Kidney (tissue), 22 donors: ENCODE measurements at places on chromosomes 5 and 9. TPM values are rescaled to one million over a fixed set of nuclear protein-coding genes. Genes with fewer than 3 reads are reported as not detected.

Gene TXNDC8
- not detected for total RNA-seq

Gene PCDHGA10
- total RNA-seq = 5.1 TPM

Gene IFNA2
- not detected for total RNA-seq

Gene MLANA
- total RNA-seq = not detected

Gene CBY3
- not detected for total RNA-seq

Gene LRRC19
- total RNA-seq = 14.8 TPM

Gene NTRK2
- 41.2 TPM for total RNA-seq

Gene ROPN1L
- 1.7 TPM for total RNA-seq

DNA sequence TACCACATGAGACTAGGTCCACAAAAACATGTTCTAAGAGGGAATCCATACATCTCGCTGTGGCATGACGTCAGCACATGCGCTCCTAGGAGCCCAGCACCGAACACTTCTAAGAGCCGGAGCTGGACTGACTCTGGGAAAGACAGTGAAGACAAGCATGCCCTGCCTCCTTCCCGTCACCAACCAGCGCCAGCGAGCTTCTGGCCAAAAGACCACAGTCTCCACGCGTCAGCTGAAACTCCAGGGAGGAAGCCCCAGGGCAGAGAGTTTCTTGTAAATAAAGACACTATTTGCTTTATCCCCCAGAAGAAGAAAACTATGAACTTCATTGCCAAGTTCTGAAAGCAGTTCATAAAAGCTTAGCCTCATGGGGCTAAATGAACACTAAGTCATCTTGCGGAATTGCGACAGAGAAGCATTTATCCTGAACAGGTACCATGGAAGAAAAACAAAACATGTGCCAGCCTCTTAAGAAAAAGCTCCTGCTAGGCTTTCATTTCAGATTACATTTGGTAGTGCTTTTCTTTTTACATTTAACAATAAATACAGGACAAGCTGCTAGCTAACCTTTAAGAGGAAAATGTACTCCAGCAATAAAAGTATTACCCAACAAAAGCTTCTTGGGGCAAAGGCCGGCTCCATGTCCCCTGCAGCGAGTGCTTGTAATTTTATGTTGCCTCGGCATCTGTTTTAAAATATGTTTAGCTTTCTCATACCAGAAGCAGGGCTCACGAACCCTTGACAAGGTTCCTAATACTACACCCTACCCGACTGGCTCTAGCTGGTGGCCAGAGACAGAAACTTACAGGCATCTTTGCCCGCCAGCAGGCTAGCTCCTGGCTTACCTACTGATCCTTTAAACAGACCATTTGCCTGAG is 96.5 kb downstream of the PRRT1B start:
- H3K27me3 ChIP-seq = no peaks in the 10 kb centered on the region
- no peak for DNase-seq
- H3K36me3 ChIP-seq = peaks cover 14% of the 10 kb centered on the region
- peaks cover 15% of the 10 kb centered on the region for H3K4me1 ChIP-seq

DNA sequence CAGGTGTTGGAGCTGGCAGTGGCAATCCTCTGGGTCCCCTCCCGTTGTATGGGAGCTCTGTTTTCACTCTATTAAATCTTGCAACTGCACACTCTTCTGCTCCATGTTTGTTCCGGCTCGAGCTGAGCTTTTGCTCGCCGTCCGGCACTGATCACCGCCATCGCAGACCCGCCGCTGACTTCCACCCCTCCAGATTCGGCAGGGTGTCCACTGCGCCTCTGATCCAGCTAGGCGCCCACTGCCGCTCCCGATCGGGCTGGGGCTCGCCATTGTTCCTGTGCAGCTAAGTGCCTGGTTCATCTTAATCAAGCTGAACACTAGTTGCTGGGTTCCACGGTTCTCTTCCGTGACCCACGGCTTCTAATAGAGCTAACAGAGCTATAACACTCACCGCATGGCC is 23.2 kb downstream of the ANKH start:
- no peaks in the 10 kb centered on the region for H3K27me3 ChIP-seq
- no peaks in the 10 kb centered on the region for H3K4me1 ChIP-seq
- DNase-seq = no peak
- no peak overlapping the region for H3K27ac ChIP-seq
- no peak overlapping the region for H3K4me3 ChIP-seq

- no peaks in the 10 kb centered on the region for H3K36me3 ChIP-seq
- no peaks in the 10 kb centered on the region for H3K27me3 ChIP-seq
- H3K4me1 ChIP-seq = no peaks in the 10 kb centered on the region
- no peak overlapping the region for H3K4me3 ChIP-seq
Observed at GRCh38 chr5:136631186-136631585, 265.8 kb upstream of the TRPC7 start.

- H3K27me3 ChIP-seq = peaks cover 3% of the 10 kb centered on the region
- no peak overlapping the region for H3K27ac ChIP-seq
- DNase-seq = no peak
- H3K36me3 ChIP-seq = no peaks in the 10 kb centered on the region
- H3K4me1 ChIP-seq = peaks cover 11% of the 10 kb centered on the region
Observed at GRCh38 chr9:13429301-13430190, 150.1 kb upstream of the MPDZ start.

GRCh38 chr5:132098621-132099020 is 25.0 kb downstream of the CSF2 start:
- H3K4me1 ChIP-seq = no peaks in the 10 kb centered on the region
- H3K4me3 ChIP-seq = no peak overlapping the region
- no peaks in the 10 kb centered on the region for H3K27me3 ChIP-seq
- no peak for DNase-seq
- no peak overlapping the region for H3K27ac ChIP-seq
- H3K36me3 ChIP-seq = no peaks in the 10 kb centered on the region

GRCh38 chr5:94254214-94254613 is 364.2 kb downstream of the KIAA0825 start:
- DNase-seq = no peak
- H3K4me1 ChIP-seq = no peaks in the 10 kb centered on the region
- H3K27me3 ChIP-seq = no peaks in the 10 kb centered on the region

DNA sequence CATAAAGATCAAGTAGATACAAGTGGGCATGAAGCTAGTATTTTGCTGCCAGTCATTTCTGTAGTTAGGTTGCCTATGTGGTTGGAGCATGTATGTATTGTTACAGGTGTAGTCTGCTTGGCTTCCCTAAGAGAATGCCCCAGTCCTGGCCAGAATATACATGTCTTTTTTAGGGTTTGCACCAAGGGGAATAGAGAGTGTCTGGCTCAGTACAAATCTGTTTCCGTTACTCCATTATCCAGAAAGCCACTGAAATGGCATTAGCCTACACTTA is 23.2 kb downstream of the TGFBR1 start:
- H3K36me3 ChIP-seq = no peaks in the 10 kb centered on the region
- no peaks in the 10 kb centered on the region for H3K4me1 ChIP-seq
- H3K27ac ChIP-seq = no peak overlapping the region

GRCh38 chr5:17065458-17065857 is 129.4 kb upstream of the MYO10 start:
- H3K27ac ChIP-seq = no peak overlapping the region
- H3K4me1 ChIP-seq = no peaks in the 10 kb centered on the region
- H3K4me3 ChIP-seq = no peak overlapping the region

DNA sequence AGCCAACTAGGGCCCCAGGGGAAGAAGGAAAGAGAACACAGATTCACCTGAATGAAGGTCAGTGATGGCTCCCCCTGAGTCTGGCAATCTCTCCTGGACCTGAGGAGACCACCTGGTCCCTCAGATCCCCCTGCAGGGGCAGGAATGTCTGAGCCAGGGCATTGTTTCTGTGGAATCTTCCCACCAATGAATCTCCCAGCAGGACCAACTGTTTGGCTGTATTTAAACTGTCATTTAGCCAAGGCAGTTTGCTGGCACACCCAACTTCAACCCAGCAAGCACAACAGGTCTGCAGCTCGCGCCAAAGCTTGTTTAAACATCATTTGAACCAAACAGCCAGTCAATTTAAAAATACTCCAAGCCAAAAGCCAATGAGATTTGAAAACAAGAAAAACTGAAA is 92.6 kb downstream of the SH3TC2 start:
- H3K36me3 ChIP-seq = no peaks in the 10 kb centered on the region
- DNase-seq = no peak
- H3K27me3 ChIP-seq = no peaks in the 10 kb centered on the region
- H3K4me3 ChIP-seq = no peak overlapping the region
- peaks cover 4% of the 10 kb centered on the region for H3K4me1 ChIP-seq

DNA sequence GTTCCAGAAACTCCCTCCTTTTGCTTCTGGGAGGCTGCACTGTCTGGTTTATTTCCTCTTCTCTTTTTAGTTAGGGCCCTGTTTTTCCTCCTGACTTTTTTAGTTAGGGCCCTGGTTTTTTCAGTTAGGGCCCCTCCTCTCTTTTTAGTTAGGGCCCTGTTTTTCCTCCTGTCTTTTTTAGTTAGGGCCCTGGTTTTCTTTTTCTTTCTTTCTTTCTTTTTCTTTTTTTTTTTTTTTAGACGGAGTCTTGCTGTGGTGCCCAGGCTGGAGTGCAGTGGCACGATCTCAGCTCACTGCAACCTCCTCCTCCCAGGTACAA is 15.1 kb downstream of the GSN start:
- peaks cover 81% of the 10 kb centered on the region for H3K4me1 ChIP-seq
- H3K36me3 ChIP-seq = no peaks in the 10 kb centered on the region
- H3K4me3 ChIP-seq = no peak overlapping the region

GRCh38 chr5:2003206-2003605 is 120.5 kb upstream of the IRX4 start:
- no peak overlapping the region for H3K4me3 ChIP-seq
- DNase-seq = no peak
- no peaks in the 10 kb centered on the region for H3K36me3 ChIP-seq
- no peaks in the 10 kb centered on the region for H3K27me3 ChIP-seq

DNA sequence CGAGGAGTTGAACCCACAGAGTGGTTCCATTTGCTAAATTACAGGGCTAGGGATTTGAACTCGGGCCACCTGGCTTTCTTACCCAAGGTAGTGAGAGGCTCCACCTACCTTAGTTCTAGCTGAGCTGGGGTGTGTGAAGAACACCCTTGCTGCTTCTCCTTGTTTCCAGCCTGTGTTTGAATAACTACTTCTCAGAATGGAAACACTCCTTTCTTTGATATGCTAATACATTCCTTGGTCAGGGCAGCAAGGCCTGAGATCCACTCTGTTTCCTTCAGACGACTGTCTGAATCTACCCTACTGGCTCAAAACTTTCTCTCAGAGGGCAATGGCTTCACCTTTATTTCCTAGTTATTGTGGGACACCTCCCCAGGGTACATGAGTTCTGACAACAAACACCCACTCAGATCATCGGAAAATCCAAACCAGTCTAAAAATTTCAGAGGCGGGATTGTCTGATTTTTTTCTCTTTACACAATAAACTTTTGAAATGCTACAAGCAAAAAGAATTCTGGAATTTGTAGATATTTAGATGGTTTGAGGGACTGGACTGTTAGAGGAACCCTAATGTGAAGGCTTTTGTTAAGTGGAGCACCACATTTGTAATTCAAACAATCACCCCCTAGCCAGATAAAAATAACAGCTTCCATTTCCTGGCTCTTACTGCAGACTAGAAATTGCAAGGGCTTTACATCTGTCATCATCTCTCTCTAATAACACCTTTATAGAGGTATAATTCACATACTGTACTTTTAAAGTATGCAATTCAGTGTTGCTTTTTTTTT is 4.0 kb upstream of the ATP6V1G1 start:
- no peaks in the 10 kb centered on the region for H3K27me3 ChIP-seq
- no peak overlapping the region for H3K4me3 ChIP-seq
- no peak overlapping the region for H3K27ac ChIP-seq
- no peaks in the 10 kb centered on the region for H3K36me3 ChIP-seq

DNA sequence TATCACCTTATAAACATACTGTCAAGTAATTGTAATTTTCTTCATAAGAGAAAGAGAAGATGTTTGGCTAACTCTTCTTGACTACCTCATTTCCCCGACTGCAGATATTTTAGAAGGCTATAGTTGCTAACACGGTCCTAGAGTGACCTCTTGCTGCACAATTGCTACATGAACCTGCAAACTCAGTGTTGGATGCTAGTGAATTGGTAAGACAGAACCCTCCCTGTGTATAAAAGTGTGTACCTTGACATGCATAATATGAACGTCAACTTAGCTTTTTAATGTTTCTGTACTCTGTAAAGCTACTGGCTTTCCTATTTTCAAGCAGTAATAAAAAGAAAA is 46.7 kb upstream of the CER1 start:
- no peak for DNase-seq
- H3K27ac ChIP-seq = no peak overlapping the region
- H3K36me3 ChIP-seq = peaks cover 3% of the 10 kb centered on the region
- no peaks in the 10 kb centered on the region for H3K4me1 ChIP-seq
- H3K27me3 ChIP-seq = no peaks in the 10 kb centered on the region
- no peak overlapping the region for H3K4me3 ChIP-seq

GRCh38 chr5:24767086-24767485 is 122.3 kb upstream of the CDH10 start:
- DNase-seq = no peak
- H3K4me3 ChIP-seq = no peak overlapping the region
- H3K27me3 ChIP-seq = no peaks in the 10 kb centered on the region
- no peak overlapping the region for H3K27ac ChIP-seq
- H3K4me1 ChIP-seq = no peaks in the 10 kb centered on the region

GRCh38 chr9:116096853-116097252 is 56.7 kb upstream of the PAPPA start:
- H3K4me1 ChIP-seq = no peaks in the 10 kb centered on the region
- H3K36me3 ChIP-seq = no peaks in the 10 kb centered on the region
- peak; percentile 33 for DNase-seq
- H3K27ac ChIP-seq = no peak overlapping the region

- no peaks in the 10 kb centered on the region for H3K4me1 ChIP-seq
- H3K27ac ChIP-seq = no peak overlapping the region
- no peak overlapping the region for H3K4me3 ChIP-seq
- no peaks in the 10 kb centered on the region for H3K27me3 ChIP-seq
- no peak for DNase-seq
Observed at GRCh38 chr5:107604146-107604910, 66.4 kb downstream of the EFNA5 start.

DNA sequence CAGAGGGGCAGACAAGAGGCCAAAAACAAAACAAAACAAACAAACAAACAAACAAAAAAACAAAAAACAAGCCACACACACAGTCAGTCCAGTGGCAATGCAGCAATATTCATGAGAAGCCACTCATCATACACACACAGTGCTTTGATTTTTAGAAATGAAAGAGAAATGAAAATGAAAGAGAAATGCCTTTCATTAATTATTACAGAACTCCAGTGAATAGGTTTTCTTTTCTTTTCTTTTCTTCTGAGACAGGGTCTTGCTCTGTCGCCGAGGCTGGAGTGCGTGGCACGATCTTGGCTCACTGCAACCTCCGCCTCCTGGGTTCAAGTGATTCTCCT is 36.9 kb downstream of the SPRY4 start:
- H3K4me3 ChIP-seq = no peak overlapping the region
- DNase-seq = no peak
- no peaks in the 10 kb centered on the region for H3K27me3 ChIP-seq
